Testis (tissue), 5 donors: ENCODE measurements at places on chromosomes 1 and 21.

GRCh38 chr1:239511875-239512274, 125.5 kb downstream of the CHRM3 start:
- no peak for DNase-seq

DNA sequence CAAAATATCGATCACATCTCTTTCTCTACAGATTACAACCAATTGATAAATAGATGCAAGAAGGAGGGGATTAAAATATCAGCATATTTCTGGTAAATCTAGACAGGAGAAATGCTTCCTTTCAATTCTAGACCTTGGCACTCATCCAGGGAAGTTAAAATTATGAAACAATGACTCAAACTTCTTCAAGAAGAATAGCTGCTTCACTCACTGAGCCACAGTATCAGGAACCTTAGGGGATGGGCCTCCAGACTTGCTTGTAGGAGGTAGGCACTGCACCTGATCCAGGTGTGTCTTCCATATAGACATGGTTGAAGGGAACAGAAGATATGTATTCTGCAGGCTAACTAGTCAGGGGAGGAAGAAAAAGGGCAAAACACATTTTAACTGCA, 9.8 kb downstream of the SLAMF7 start:
- DNase-seq: no peak

DNA sequence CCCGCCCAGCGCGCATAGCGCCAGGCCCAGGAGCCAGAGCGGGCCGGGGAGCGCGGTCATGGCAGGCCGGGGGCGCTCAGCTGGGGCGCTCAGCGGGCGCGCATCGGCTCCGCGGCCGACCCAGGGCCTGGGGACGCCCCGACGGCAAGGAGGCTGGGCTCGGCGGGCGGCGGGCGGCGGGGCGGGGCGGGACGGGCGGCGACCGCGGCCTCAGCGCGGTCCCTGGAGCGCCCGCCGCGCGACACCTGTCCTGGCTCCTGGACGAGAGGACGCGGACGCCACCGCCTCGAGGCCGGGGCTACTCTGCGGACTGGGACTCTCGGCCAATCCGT, 273 bp downstream of the BMP8B start:
- DNase-seq: no peak

DNA sequence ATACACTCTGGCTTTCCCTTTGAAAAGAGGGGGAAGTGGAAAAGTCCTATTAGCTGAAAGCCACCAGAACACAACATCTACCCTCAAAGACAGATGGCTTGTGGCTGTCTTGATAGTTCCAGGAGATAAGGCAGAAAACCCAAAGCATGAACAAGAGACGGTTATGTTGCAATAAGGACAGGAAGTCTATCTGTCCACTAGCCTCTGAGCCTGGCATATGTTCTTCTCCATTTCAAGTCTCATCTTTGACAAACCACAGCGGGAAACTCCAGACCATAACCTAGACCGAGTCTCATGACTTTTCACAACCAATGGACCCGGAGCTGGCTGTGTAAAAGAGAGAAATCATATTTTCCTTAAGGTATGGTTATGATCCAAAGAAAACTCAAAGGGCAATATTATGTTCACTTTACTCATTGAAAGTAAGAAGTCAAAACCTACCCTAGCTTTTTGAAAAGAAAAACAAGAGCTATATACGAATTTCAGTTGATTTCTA, 33.8 kb downstream of the DUSP10 start:
- no peak for DNase-seq

DNA sequence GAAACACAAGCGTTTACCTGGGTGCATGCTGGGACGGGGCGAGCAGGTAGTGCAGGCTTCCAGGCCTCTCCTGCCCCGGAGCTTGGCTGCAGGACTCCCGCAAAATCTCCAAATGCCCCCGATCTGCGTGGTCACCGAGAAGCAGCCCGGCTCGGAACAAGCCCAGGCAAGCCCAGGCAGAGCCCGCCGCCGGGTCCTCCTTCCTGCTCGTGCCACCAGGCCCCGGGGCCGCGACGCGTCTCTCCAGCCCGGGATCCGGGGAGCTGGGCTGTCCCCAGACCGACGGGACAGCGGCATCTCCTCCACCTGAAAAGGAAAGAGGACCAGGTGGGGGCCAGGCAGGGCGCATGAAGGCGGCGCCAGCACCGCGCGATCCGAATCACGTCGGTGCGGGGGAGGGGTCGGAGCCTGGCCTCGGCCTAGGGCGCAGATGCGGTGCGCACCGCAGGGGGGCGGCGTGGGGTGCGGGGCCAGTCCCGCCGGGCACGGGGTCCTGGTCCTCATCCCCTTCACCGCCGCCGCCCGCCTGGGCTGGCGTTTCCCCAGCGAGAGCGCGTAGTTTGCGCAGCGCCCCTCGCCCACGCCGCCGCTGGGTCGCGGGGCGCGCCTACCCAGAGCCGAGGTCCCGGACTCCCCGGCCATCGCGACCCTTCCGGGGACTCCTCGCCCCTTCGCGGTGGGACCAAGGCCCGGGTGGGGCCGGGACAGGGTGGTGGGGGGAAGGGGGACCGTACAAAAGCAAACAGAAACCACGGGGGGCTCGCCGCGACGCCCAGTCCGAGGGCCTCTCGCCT, 52.4 kb upstream of the H6PD start:
- DNase-seq: peak; percentile 71

GRCh38 chr1:21175324-21175669, 1.4 kb downstream of the EIF4G3 start:
- peak; percentile 70 for DNase-seq

DNA sequence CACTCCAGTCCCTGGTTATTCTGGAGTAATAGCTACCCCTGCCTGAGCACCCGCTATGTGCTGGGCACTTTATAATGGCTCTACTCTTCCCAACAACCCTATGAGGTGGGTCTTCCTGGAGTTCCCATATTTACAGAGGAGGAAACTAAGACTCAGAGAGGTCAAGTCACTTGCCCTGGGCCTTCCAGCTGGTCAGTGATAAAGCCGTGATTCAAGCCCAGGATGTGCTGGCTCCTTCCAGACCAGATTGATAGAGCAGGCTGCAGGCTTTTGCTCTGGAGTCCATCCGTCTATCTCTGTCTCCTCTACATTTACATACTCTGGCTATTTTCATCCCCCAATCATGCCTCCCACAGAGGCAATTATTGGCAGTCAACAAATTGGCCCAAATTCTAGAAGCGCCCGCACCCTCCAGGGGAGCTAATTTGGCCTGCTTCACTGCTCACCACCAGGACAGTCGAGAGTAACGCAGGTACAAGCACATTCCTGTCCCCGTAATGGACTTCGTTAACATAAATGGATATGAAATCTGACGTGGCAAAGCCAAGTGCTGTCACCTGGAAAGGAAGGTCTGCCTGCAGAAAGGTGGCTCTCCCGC, 39.8 kb upstream of the SELENON start:
- DNase-seq: no peak

- DNase-seq: no peak
These were observed 255.5 kb upstream of the LRRC7 start for GRCh38 chr1:69312055-69312732.

- DNase-seq: no peak
These were observed 502.2 kb downstream of the PLPP3 start for GRCh38 chr1:56077206-56077605.

GRCh38 chr21:46131588-46131837, 23.9 kb downstream of the FTCD start:
- no peak for DNase-seq

- peak; percentile 80 for DNase-seq
These were observed 67.5 kb upstream of the PRDX6 start for GRCh38 chr1:173409613-173410012.

- no peak for DNase-seq
These were observed 1.3 kb upstream of the RCOR3 start for GRCh38 chr1:211257826-211258225.

- no peak for DNase-seq
These were observed 13.5 kb downstream of the COL18A1 start for GRCh38 chr21:45418301-45419071.

- no peak for DNase-seq
These were observed 3.6 kb downstream of the FAM89A start for GRCh38 chr1:231036416-231036815.

DNA sequence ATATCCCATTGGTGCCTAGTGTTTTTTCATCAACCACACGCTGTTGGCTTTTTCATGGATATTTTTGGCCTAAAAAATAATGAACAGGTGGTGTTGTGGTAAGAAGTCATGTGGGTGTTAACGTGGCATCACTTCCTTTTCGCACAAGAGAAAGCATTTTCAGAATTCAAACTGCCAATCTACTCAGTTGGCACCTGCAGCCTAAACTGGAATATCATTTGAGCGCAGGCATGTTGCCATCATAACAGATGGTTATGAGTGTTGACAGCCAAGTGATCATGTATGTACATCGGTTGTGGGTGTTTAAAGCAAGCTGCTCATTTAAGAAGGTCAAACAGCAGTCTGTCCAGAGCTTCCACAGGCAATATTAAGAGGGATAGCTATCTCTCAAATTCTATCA, 1963.0 kb downstream of the NCAM2 start:
- no peak for DNase-seq

- DNase-seq: no peak
These were observed 68.3 kb upstream of the KIF26B start for GRCh38 chr1:245086389-245086969.

- DNase-seq: no peak
These were observed 165.6 kb upstream of the POGK start for GRCh38 chr1:166673722-166674121.

GRCh38 chr1:43979261-43979527, 184 bp downstream of the B4GALT2 start:
- no peak for DNase-seq

DNA sequence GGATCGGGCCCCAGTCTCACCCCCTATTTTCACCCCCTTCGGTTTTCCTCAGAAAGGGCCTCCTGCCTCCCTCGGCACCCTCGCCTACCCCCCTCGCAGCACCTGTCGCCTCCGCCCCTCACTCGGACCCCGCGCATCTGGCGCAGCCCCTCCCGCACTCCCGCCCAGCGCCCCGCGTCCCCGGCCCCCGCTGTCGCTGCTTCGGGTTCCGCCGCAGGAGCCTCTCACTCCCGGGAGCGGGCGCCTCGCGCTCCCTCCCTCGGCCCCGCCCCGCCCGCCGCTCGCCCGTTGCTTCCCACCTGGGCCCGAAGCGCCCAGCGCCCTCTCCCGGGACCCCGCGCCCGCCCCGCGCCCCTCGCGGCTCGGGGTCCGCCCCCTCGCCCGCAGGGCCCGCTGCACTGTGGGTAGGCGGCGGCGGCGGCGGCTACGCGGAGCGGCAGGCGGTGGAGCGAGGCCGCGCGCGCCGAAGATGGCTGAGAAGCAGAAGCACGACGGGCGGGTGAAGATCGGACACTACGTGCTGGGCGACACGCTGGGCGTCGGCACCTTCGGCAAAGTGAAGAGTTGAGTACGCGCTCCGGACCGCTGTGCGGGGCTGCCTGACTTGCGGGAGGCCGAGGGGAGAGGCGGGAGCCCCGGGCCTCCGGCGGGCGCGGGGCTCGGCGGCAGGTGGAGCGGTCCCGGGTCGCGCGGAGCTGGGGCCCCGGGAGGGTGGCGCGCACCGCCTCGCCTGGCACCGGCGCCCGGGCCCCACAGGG, at the start of gene PRKAA2:
PRKAA2 (plus strand) TSS at position 396 of the 758 bp plus-strand sequence; CDS start at position 470, 74 bp downstream.
- peak; percentile 61 for DNase-seq

- no peak for DNase-seq
These were observed 45.3 kb downstream of the PGM1 start for GRCh38 chr1:63638471-63638870.

- DNase-seq: no peak
These were observed 9.0 kb downstream of the ARHGEF16 start for GRCh38 chr1:3463408-3463863.

GRCh38 chr1:67575861-67576260, 109.1 kb upstream of the GADD45A start:
- DNase-seq: no peak

- DNase-seq: peak; percentile 58
These were observed 2.5 kb upstream of the MOV10 start for GRCh38 chr1:112672009-112672408.

DNA sequence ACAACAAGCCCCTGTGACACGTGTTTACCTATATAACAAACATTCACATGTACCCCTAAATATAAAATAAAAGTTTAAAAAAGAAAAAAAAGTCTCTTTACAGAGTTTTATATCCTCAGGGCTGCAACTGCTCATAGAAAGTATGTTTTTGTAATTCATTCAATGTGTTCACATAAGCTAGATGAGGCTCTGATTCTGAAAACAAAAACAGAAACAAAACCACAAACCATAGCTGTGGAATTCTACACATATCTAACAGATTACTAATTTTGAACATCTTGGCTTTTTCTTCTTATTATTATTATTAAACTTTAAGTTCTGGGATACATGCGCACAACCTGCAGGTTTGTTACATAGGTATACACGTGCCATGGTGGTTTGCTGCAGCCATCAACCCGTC, 579.6 kb upstream of the ZRANB2 start:
- DNase-seq: no peak

DNA sequence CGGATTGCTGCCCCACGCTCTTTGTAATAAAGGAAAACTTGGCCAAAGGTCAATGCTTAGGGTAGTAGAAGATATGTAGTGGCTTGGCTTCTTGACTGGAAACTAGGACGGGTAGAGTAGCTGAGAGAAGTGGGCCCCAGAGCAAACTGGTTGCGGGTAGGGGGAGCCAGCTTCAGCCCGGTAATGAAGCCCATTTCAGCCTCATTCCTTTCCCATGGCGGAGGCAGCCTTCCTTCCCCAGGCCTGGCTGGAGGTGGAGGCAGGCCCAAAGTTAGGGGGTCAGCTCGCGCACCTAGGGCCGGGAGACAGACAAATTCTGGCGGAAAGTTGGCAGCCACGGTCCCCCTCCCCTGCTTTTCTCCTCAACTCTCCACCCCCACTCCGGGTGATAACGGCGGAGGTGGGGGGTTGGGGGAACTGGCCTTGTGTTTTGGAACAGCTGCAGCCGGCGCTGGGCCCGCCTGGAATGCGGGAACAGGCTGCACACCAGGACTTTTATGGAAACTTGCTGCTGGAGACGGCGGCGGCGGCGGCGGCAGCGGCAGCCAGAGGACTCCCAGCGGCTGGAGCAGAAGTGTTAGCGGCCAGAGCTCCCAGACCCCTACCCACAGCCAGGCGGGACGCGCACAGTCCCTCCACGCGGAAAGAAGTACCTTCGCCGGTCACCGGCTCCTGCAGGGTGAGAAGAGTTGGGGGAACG, at the start of gene NEXN:
NEXN (plus strand) TSS at position 544 of the 700 bp plus-strand sequence. CDS start 27,483 bp downstream, outside the sequence.
- peak; percentile 78 for DNase-seq

DNA sequence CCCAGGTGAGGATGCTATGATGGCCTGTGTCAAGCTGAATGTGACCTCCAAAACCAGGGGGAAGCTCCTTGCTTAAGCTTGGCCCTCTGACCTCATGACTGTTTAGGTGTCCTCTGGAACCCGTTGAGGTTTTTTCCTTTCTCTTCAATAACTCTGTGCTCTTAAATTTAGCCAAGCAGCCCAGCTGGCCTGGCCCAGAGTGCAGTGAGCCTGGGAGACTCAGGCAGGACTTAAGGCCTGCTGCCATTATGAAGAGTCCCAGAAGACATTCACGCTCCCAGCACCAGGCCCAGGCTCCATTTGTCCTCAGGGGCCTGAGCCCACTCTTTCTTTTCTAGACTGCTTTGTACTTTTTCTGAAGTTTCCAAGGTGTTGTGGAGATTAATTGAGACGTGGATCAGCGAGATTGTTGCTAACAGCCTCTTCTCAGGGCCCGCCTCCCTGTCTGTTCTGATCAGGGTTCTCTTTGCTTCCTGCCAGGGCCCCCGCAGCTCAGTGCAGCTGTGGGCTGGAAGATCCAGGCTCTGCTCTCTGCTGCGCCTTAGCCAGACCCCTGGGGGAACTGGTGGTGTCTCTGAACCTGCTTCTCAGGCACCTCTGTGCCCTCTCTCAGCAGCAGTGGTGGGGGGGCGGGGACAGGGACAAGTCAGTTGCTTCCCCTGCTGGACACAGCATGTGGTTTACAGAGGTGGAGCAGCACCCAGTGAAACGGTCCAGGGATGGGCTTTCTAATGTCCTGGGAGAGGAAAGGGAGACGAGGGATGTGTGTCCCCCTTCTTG, 124.2 kb downstream of the GRIK3 start:
- DNase-seq: no peak
